ENCODE measurements at places on chromosomes 11 and 22.

DNA sequence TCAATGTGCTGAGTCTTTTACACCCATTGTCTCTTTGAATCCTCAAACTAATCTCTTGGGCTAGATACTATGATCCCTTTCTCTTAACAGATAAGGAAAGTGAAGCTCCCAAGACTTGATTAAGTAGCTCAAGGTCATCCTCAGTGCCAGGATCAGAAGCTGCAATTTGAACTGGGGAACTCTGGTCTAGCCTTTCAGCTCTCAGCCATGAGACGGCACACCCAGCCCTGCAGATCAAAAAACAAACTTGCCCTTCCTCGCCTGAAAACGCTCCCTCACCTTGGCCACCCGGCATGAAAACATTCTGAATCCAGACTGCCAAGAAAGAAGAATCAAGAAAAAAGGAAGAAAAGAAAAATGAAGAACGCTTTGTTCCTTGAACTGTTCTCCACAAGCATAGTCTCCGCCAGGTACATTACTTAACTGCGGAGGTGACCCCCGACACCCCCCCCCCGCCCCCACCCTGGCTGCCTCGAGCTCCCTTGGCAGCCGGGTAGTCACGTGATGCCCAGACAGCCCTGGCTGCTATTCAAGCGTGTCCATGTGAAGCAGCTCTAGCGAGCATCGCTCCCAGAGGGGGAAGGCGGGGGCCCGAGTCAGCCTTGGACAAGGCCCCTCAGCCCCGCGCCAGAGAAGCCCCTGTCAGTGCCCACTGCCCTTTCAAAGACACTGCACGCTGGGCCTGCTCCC lies 451.2 kb downstream of the MIAT start:
- peak; percentile 54 for DNase-seq

DNA sequence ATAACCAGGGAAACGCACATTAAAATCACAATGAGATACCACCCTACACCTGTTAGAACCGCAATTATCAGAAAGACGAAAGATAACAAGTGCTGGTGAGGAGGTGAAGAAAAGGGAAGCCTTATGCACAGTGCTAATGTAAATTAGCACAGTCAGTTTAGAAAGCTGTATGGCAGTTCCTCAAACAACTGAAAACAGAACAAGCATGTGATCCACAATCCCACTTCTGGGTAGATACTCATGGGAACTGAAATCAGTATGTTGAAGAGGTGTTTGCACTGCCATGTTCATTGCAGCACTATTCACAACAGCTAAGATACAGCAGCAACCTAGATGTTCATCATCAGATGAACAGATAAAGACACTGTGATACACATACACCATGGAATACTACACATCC lies 75.0 kb upstream of the CCND1 start:
- DNase-seq = no peak

DNA sequence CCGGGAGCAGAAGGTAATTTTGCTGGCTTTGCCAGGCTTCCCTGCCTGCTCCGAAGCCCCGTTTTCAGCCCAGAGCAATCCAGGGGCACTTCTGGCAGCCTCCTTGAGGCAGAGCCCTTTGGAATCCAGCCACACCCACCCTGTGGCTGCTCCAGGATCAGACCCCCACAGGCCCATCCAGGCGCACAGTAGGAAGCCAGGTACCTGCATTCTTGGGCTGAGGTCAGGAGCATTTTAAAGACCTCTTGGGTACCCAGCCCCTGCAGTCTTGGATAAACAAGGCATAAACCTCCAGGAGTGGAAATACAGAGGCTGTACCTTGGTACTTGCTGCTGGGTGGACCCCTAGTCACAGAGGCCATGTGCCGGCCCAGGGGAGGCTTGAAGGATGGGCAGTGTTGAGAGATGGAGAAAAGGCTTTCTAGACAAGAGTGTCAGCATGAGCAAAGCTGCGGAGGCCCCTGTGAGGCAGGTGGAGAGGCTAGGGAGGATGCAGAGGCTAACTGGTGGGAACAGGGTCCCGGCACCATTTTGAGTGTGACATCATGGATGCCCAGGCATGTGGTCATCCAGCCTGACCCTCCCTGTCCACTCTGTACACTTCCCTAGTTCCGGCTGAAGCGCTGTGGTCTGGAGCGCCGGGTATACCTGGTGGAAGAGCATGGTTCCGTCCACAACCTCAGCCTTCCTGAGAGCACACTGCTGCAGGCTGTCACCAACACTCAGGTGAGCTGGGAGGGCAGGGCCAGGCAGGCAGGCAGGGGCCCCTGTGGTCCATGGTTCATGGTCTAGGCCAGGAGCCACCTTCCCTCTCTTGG lies 3.9 kb downstream of the MUS81 start:
- DNase-seq = no peak

GRCh38 chr11:92789761-92790160 lies 179.7 kb upstream of the MTNR1B start:
- DNase-seq = no peak

DNA sequence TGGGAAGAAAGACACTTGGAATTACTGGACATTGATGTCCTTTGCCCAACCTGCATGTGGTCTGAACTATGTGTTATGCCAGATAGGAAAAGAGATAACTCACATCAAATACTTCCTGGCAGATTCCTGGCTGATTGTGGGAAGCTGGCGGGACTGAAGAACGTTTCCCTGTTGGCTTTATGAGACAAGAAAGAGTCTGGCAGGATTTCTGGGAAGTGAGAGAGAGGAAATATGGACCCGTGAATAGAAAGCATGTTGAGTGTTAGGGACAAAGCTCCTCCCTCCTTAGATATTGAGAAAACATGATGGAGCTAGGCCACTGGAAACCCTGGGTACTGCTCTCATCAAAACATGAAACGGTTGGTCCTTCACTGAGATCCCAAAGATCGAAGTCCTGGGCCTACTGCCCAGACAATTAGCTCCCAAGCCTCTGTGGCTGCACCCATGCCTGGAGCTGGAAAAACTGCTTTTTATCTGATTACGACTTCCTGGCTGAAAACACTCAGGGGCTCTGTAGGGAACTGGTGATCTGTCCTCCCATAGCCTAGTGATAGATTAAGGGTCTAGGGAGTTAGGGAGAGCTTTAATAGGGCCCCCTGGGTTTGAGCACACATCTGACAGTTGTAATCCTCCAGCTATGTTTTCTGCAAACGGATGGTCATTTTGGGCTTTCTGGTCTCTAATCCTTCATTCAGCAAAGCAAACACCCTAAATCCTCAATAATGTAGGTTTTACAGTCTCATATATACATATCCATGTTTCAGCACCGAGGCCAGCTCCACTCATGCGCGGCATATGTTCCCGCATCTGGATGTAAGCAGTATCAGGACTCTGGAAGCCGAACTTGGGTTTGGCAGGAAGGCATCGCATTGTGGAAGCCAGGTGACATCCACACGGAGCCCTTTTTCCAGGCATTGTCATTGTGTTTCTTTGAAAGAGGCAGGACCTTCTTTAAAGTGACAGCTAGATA lies 6.1 kb upstream of the B3GAT1 start:
- no peak for DNase-seq

- no peak for DNase-seq
These were observed 87.2 kb upstream of the CADM1 start for GRCh38 chr11:115591380-115591779.

Data from NCI-H2171 (cell line).